Motor neuron (in vitro differentiated cells): ENCODE measurements at places on chromosomes 3 and 15. TPM values are rescaled to one million over a fixed set of nuclear protein-coding genes. Genes with fewer than 3 reads are reported as not detected.

- peak; percentile 89 for ATAC-seq
Measured at GRCh38 chr3:33645060-33645647, 72.9 kb downstream of the CLASP2 start.

DNA sequence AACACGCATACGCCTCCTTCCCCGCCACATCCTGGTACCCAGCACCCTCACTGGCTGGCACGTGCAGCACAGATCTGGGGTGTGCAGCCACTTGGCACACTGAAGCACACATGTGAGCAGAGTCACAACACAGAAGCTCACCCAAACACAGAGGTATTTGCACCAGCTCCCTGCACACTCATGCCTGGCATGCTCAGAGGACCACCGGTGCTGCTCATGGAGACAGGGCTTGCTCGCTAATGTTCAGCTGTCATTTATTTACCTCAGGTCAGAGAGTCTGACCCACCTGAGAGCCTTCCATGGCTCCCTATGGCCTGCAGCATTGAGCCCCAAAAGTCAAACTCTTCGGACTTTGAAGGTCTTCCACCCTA, 70.4 kb downstream of the ADAMTS7 start:
- ATAC-seq, result no peak

GRCh38 chr3:52433996-52434479, 10.9 kb downstream of the SEMA3G start:
- peak; percentile 2 for ATAC-seq

GRCh38 chr15:58288592-58288991, 143.2 kb upstream of the LIPC start:
- ATAC-seq, result no peak

- peak; percentile 86 for ATAC-seq
Measured at GRCh38 chr3:115512565-115513415, 110.5 kb upstream of the GAP43 start.

- peak; percentile 50 for ATAC-seq
Measured at GRCh38 chr3:41740374-41740886, 221.5 kb downstream of the ULK4 start.

DNA sequence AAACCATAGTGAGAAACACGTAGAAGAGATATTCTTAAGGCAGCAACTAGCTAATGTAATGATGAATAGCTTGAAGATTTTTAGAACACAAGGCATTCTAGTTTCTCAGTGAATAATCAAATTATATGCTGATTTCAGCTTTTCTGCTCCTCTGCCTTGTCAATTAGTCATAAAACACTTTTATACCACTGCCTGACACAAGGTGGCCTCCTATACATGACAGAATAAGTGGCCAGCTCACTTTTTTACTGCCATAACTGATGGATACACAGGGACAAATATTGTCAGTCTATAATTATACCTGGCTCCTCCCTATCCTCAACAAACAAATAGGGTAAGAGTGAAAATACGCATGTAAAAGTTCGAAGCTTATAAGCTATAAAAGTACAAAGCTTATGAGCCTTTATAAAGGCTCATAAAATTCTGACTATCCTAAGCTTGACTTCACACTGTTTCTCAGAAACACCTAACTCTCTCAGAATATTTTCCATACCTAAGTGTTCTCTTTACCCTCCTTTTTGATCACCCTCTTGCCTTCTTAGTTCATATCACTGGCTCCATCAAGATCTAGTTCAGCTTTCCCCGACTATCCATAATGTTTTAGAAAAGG, 81.6 kb downstream of the HERC1 start:
- ATAC-seq, result peak; percentile 77

DNA sequence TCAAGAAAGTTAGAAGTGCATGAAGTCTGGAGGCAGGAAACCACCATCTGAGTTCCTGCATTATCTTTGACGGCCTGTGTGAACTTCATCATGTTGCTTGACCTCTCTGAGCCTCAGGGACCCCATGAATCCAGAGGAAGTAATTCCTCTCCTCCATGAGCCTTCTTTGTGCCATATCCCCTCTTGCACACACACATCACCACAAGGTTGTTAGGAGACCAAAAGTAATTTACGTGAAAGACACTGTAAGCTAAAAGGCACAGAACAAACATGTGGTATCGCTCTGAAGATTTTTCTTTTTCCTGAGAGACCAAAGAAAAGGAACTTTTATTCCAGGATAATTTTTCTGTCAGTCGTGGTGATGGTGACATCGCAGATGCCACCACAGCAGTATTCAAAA, 55.9 kb upstream of the BCL6 start:
- ATAC-seq, result no peak

DNA sequence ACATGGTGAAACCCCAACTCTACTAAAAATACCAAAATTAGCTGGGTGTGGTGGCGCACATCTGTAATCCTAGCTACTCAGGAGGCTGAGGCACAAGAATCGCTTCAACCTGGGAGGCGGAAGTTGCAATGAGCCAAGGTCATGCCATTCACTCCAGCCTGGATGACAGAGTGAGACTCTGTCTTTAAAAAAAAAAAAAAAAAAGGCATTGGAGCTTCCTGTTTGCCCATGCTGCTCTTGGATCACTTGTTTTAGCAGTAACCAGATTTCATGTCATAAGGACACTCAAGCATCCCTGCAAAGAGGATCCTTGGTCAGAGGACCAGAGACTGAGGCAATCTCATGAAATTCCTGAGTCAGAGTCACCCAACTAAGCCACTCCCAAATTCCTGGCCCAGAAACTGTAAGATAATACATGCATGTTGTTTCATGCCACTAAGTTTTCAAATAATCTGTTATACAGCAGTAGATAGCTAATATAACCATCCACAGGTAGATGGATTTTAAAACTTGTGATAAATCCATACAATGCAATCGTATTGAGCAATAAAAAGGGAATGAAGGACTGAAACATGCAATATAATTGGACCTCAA, 82.0 kb upstream of the XXYLT1 start:
- ATAC-seq, result no peak

GRCh38 chr15:96330064-96330449, 443 bp upstream of the NR2F2 start:
- peak; percentile 66 for ATAC-seq

DNA sequence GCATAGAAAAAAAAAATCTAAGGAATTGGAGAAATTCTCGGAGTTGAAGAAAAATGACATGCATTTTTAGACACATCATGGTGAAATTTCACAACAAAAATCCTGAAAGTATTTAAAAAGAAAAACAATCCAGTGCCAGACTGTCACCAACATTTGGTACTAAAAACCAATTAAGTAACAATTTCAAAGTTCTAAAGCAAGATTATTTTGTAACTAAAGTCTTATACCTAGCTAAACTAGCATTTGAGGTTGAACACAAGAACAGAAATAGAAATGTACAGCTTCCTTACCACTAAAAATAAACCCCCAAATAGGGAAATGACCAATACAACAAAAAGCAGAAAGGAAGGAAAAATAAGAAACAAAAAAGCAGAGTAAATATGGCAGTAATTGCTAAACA, 11.9 kb downstream of the TOMM70 start:
- no peak for ATAC-seq

- peak; percentile 48 for ATAC-seq
Measured at GRCh38 chr15:31740203-31740602, 290.1 kb upstream of the CHRNA7 start.

DNA sequence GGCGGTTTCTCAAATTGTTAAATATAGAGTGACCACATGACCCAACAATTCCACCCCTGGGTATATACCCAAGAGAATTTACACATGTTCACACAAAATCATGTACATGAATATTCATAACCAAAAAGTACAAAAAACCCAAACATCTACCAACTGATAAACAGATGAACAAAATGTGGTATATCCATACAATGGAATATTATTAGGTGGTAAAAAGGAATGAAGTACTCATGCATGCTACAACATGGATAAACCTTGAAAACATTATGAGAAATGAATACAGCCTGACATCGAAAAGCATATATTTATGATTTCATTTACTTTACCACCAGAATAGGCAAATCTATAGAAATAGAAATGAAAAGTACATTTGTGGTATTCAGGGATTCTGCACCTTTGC, 7.4 kb downstream of the PLCB2 start:
- ATAC-seq, result no peak

DNA sequence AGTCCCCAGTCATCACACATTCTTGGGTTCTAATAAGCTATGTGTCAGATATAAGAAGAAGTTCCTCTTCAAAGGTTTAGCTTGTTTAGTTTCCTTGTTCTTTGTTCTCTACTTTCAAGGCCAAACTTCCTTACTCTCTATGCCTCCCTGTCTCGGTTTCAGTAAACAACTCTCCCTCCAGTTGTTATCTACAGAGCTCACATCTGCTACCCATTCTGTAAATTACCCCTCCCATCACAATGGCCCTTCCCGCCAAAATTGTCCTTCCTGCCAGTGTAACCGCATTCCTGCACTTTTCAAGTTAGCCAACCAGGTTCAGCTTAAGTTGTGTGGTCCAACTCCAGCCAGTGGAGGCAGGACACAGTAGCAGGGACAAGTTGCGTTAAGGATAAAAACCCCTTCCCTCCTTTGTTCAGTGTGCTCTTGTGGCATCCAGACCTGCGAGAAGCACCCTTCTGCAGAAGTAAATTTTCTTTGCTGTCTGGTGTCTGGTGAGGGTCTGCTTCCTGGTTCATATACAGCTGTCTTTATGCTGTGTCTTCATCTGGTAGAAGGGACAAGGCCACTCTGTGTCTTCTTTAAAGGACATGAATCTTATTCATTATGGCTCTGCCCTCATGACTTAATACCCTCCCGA, 342.1 kb upstream of the GRM7 start:
- no peak for ATAC-seq

DNA sequence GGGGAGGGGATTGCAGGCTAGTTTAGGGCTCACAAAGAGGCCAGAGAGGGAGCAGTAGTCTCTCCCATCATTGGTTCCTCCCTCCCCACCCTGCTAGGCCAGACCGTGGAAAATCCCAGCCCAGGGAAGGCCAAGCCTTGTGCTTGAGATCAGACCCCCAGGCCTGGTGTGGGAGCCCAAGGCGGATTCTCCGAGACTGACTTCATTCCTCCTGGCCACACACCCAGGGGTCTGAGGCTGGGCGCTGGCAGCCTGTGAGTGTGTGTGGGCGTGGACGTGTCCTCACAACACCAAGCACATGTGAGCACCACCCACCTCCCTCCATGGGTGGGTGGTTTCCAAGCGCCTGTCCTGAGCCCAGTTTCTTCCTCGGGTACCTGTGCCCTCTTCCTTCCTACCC, 4.1 kb downstream of the LOXL1 start:
- no peak for ATAC-seq

- no peak for ATAC-seq
Measured at GRCh38 chr3:133561679-133562078, 11.8 kb upstream of the CDV3 start.

DNA sequence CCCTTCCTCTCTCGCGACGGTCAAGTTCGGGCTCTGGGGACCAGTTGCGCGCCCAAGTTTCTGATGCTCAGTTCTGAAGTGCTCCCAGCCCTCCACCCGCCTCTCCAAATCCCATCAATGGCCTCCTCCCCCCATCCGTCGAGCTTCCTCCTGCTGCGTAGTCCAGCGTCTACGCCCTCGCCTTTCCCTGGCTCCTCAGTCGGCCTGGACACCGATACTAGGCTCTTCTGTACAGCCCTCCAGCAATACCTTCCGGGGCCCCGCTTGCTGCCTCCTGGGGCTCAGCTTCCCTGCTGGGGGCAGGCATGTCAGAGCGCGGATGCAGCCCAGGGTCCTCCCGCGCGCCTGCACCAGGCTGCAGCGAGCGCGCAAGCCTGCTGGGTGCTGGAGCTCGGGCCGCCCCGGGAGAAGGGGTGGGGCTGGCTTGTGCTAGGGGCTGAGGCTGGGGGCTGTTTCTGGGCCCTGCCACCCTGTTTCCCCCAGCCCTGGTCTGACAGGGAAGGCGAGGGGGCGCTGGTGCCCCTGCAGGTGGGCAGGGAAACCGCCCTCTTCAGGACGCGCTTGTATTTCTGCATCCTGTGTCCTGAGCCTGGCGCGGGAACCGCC, 353.3 kb upstream of the SUCLG2 start:
- peak; percentile 93 for ATAC-seq

Gene RASGRP1
- 2.7 and 4.0 TPM in 2 replicates for total RNA-seq

Gene INKA1
- total RNA-seq, result 1.7 and 3.0 TPM in 2 replicates

Gene CLSTN2
- total RNA-seq, result 1.3 and 1.4 TPM in 2 replicates

Gene CSK
- 17.2 and 18.4 TPM in 2 replicates for total RNA-seq

Gene MEF2A
- total RNA-seq, result 21.7 TPM in 2 replicates

Gene GPR176
- total RNA-seq, result 30.8 and 33.7 TPM in 2 replicates

Gene SPATA12
- total RNA-seq, result 0.14 and 0.36 TPM in 2 replicates

Gene DUOXA2
- 0.85 and 1.1 TPM in 2 replicates for total RNA-seq

Gene TF
- total RNA-seq, result 2.9 and 4.4 TPM in 2 replicates

Gene MYL3
- total RNA-seq, result not detected in 2 replicates

Gene PDE8A
- total RNA-seq, result 56.4 and 66.6 TPM in 2 replicates

Gene SH2D7
- not detected in 2 replicates for total RNA-seq

Gene FBLN2
- total RNA-seq, result 1.9 and 2.2 TPM in 2 replicates

Gene GPR15
- not detected in 2 replicates for total RNA-seq

Gene FAM174B
- 5.4 and 5.9 TPM in 2 replicates for total RNA-seq

Gene ANKUB1
- total RNA-seq, result 1.8 TPM in 2 replicates
